ENCODE measurements at places on chromosomes 7 and 10.

- DNase-seq = no peak
Observed at GRCh38 chr10:78416031-78417011, 382.7 kb downstream of the RPS24 start.

- DNase-seq = no peak
Observed at GRCh38 chr7:42858570-42858969, 53.3 kb downstream of the C7orf25 start.

DNA sequence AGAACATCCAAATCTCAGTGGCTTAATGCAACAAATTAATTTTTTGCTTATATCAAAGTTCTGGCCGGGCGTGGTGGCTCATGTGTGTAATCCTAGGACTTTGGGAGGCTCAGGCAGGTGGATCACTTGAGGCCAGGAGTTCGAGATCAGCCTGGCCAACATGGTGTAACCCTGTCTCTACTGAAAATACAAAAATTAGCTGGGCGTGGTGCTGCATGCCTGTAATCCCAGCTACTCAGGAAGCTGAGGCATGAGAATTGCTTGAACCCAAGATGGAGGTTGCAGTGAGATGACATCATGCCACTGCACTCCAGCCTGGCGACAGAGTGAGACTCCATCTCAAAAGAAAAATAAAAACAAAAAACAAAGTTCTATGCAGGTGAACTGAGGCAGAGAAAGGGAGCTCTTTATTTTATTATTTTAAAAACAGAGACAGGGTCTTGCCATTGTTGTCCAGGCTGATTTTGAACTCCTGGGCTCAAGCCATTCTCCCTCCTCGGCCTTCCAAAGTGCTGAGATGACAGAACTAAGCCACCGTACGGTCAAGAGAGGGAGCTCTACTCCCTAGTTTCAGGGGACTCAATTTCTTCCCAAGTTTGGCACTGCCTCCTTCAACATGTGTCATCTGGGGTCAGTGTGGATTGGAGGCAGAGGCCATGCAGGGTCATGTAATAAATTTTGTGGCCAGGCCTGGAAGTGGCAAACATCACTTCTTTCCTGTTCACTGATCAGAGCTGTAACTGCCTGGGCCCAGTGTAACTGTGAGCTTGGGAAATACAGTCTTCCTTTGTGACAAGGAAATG is 2.4 kb downstream of the ADCK2 start:
- no peak for DNase-seq

DNA sequence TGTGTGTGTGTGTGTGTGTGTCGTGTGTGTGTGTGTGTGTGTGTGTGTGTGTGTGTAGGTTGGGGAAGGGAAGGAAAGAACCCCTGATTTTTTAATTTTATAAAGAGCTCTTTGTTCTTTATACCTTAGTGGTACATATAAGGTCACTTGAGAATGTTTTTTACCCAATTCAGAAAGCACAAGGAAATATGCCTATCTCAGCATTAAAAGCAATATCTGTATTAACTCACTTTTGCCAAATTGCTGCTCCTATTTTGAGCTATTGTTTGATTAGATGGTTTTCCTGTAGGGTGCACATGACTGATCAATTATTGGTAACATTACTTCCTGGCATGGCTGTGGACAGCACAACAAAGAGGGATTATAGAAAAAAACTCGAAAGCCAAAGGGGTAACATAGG is 60.5 kb downstream of the SEMA3D start:
- DNase-seq = no peak

DNA sequence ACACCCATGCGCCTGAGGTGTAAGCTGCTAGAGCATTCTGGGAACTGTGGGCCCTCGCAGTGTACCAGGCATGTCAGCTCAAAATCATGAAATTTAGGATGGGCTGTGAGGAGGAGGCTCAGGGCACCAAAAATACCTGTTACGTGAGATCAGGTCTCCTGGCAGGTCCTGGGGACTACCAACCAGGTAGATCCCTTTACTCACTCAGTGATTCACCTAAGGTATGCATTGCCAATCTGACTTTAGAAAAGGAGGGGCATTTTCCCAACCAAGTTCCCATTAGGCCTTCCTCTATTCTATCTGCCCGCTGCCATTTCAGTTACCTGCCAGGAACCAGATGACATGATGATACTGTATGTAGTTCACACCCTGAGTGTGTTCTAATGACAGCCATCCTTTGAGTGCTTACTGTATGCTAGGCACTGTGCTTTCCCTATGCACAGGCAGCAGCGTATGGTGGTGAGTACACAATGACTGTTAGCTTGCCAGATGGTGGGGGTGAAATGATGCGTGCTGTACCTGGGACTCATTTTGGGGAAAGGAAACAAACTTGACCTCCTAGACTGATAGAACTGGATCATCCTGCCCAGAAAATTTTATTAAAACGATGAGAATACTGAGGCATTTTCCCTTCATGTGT is 62.0 kb downstream of the CFAP58 start:
- DNase-seq = no peak

DNA sequence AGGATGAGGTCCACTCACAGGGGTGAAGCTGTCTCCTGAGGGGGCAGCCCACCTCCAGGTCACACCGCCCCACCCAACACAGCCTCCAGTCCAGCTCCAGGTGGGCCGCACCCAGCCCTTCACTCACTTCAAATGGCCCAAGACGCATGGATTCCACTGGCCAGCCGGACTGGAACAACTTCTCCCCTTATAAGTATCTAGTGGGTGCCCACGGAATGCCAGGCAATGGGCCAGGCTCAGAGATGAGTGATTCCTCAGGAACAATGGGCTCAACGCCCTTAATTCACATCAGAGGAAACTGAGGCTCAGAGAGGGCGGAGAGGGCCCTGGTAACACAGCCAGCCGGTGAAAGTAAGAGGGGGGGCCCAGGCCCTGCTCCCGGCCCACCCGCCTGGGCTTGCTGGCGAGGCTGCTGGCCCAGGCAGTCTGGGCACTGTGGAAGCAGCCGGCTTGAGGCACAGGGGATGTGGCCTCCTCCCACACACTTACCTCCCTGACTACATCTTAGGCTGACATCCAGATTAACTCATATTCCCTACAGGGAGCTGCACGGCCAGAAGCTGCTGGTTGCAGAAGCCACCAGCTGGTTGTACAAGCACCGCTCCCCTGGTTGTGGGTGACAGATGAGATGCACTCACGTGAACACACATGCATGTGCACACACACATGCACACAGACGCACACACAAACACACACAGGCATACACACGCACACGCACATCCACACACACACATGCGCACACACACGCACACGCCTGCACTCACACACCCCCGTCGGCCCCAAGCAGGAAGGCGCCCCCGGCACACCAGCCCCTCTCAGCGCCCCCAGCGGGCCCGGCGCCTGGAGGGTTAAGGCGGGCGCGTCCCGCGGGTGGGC is 1.0 kb upstream of the FAM20C start:
- peak; percentile 11 for DNase-seq

GRCh38 chr7:156768698-156769472 is 124.1 kb downstream of the LMBR1 start:
- DNase-seq = peak; percentile 46

DNA sequence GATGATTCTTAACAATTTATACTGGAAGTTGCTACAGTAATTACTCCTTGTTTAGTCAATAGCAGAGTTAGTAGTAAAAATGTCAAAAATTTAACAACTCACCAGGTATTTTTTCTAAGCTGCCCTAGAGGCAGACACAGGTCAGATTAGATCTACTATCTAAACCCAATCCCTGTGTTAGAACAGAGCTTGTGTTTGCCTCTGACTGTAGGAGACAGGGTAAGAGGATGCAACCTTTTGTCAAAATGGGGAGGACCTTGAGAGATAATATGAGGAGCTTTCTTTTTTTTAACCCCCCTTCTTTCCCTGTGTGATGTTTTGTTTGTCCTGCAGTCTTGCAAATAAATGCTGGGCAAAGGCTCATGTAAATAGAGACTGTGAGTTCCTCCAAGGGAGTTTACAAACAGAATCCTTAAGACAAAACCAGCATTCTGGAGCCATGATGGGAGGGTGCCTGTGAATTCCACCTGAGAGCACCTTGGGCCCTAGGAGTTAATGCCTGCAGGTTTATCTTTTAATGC is 353.1 kb downstream of the GATA3 start:
- DNase-seq = no peak

DNA sequence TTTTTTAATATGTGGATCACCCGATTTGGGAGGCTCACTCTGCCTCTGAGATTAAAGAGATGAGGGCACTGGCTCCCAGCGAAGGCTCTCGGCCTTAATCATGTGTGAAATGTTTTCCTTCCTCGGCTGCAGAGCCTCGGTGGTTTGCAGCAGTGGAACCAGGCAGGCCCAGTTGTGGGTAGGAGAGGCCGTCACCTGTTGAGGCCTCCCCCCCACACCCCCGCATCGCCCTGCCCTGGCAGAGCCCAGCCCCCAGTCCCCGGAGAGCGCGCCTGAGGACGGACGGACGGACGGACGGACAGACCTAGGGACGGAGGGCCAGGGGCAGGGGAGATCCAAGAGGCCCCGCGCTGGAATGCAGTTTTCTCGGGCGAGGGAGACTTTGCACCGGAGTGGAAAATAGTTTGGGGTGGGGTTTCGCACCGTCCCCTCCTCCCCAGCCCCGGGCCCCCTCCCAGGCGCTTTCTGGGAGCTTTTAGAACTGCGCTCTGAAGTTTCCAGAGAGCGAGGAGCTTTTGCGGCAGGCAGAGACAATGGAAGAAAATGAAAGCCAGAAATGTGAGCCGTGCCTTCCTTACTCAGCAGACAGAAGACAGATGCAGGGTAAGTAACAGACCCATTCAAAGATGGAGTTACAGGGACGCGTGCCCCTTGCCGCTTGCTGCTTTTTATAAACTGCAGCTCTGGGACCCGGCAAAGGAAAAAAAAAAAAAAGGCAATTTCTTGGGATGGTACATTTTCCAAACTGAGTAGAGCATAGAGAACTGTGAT is at the start of gene KIAA1217:
Gene KIAA1217, plus strand, starts transcription at position 478 of the 771 bp plus-strand sequence. Its CDS starts 56 bp downstream, at position 534.
- DNase-seq = peak; percentile 37

DNA sequence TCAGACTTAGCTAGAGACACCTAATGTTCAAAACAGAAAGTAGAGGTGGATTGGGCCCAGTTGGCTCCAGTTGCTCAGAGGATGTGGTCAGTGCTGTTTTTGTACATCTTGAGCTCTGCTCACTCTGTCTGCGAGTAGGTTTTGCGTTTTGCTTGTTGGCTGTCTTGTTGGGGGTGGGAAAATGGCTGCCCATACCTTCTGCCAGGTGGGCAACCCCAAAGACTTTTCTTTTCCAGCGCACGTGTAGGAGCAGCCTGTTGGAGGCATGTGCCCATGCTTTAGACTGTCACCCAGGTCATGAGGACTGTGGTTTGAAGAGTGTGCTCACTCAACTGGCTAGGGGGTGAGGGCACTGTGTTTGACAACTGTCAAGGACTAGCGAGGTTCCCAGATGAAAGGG is 73.9 kb downstream of the KAT6B start:
- DNase-seq = peak; percentile 62

DNA sequence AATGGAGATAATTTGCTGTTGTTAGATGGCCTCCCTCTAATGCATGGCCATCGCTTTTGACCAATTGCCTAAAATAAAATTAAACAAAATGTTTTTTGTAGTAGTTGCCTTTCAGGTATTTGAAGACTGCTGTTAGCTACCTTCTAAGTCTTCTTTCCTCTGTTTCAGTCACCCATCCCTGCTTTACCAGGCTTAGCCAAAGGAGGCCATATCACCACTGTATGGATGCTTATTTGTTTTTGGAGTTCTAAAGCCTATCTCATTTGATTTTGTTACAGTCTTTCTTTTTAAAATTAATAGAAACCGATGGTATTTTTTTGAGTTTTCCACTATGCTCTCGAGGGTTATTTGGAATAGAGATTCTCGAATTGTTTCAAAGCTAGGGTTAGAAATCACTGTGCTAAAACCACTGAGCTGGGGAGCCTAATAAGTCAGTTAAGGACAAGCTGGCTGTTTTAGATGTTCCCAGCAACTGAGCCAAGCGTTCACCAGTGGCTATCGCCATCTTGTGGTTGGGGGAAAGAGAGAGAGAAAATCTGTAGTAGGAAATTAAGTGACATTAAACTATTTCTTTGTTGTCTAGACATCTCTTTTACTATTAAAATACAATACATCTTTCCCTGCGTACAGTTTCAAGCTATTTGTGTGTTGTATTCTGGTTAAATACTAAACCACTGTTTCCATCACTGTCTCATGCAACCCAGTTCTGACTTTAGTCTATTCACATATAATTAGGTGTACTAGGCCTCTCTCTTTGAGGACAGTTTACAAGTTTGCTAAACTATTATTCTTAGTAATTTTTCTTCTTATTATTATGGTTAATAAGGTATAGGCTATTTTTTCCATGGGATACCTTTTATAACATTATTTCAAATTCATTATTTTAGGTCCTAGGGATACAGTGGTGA is 52.2 kb downstream of the GPR158 start:
- peak; percentile 22 for DNase-seq

- DNase-seq = peak; percentile 35
Observed at GRCh38 chr7:48046458-48046857, 11.1 kb downstream of the C7orf57 start.

GRCh38 chr7:28871631-28872030 is 86.5 kb downstream of the TRIL start:
- no peak for DNase-seq
